ENCODE measurements at places on chromosomes 3 and 15.

DNA sequence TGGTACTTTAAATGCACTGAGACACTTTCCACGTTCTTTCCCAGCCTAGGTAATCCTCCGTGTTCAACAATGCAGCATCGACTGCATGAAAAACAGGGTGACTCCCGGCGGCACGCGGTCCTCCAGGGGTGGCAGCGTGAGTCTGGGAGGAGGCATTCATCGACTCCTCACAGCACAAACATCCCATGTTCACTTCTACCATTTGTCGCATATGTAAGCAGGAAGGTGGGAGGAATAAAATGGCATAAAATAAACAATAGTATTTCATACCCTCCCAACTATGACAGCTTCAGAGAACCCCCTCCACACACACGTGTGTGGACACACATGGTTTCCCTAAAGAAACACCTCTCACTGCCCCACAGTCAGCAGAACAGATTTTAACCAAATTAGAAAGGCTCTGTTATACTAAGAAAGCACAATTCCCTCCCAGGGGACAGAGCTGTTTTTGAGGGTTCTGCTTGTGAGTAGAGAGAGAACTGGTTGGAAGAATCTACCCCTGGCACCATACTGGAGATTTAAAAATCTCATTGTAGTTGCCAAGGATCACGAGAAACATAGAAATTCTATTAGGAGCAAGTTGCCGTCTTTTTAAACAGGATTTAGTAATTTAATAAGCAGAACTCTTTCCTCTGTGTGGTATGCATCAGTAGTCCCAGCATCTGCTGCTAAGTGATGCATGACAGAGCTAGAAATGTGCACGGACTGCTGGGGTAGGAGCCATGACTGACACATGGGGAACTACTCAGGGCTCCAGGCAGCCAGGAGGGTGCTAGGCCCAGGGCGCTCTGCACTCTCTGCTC is 6.0 kb downstream of the FAM43A start:
- no peak for DNase-seq

GRCh38 chr3:64651303-64651702 is 36.5 kb downstream of the ADAMTS9 start:
- DNase-seq = no peak

- DNase-seq = no peak
Observed at GRCh38 chr15:100438570-100438969, 90.2 kb downstream of the CERS3 start.

DNA sequence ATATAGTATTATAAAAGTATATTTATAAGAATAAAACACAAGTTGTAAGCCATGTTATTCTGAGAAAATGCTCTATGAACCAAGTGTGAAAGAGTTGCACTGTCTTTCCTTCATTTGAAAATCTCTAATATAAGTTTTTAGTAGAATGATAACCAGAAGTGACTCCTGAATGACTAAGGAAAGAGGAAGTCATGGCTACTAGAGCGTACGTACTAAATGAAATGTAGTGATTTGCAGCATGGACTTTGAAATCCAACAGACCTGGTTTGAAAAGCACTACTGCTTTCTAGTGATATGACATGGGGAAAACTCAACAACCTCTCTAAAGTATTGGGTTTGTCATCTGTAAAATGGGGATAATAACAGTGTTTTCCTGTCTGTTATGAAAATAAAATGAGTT is 10.3 kb upstream of the DNAJC13 start:
- DNase-seq = no peak

- no peak for DNase-seq
Observed at GRCh38 chr15:78312536-78312935, 13.1 kb upstream of the SKIC8 start.

DNA sequence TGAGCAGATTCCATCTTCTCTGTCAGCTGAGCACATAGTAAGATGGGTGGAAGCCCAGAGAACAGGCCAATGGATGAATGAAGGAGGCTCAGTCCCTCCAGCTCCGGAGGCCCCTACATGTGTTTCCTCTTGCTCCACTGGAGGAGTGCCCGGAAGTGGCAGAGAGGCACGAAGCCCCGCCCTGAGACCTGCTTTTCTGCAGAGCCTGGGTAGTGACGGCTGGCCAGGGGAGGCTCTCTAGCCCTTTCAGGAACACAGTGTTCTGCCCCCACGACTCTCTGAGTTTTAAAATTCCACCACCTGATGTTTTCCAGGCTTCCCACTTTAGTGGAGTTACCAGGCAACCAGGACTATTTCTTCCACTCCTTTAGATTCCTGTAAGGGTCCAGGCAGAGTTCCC is 149.4 kb upstream of the SLC6A11 start:
- no peak for DNase-seq

DNA sequence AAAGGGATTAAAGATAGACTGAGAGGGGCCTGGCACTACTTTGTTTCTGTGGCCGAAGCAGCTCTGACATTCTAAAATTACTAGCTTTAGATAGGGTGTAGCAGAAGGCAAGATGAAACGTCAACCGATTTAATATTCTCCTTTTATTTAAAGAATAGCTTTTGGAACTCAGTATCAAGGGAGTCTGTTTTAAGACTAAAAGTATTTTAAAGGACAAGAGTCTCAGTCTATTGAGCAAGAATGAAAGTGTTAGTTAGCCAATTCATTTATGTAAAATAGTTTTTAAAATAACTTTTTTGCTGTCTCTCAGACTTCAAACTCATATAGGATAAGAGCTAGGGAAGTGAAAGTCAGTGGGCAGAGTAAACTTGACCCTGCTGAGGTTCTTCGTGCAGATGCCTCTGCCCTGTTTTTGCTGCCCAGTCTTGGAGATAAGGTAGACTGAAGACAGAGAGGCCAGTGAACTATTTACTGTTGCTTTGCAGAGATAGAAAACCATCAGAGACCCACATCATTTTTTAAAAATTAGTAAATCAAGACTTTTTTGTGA is 1090.9 kb downstream of the ROBO2 start:
- no peak for DNase-seq

GRCh38 chr15:35427091-35427490 is 118.9 kb downstream of the DPH6 start:
- DNase-seq = no peak

- DNase-seq = no peak
Observed at GRCh38 chr15:25766417-25766816, 96.7 kb downstream of the ATP10A start.

DNA sequence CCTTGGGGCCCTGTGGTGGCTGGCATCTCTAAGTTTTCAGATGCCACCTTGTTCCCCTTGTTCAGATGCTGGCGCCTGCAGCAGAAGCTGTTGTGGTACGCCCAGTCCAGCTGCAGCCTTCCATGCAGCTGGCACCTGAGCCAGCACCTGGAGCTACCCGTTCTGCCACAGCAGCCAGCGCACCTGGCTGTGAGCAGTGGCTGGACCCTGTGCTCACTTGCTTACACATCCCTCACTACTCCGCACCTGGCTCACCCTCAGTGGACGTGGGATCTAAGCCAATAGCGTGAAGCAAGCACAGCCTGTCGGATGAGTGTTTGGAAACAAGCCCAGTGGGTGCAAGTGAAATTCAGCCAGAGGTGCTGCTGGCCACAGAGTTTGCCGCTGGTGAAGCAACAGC is 607.5 kb upstream of the BCHE start:
- DNase-seq = no peak

DNA sequence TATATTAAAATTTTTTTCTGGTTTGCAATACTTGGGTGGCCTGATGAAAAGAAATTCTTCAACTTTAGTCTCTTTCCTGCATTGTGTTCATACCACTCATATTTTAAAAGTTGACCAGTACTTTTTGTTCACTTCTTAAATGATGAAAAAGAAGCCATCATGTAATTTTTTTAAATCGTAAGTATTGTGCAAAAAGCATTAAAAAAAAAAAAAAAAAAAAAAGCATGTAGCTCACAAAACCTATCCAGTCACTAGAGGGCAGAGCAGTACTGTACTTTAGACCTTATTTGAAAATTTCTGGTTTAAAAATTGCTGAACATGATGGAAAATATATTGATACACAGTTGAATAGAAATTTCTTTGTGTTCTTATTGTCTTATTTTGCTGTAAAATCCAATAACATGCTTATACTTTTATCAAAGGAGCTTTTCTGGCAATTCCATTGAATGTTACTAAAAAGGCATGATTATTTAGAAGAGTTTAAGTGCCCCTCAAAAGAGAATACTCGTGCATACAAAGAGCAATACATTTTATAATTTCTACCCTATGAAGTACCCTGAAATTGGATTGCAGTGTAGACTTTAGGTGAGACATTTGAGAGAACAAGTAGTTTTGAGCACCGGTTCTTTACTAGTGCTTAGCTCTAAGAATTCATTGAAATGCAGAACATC is 137.7 kb downstream of the BBX start:
- DNase-seq = peak; percentile 33

- DNase-seq = no peak
Observed at GRCh38 chr3:9379327-9379726, 16.5 kb downstream of the THUMPD3 start.

- DNase-seq = no peak
Observed at GRCh38 chr3:13532631-13533030, 16.3 kb upstream of the FBLN2 start.

GRCh38 chr3:12622335-12622734 is 41.6 kb downstream of the RAF1 start:
- no peak for DNase-seq

DNA sequence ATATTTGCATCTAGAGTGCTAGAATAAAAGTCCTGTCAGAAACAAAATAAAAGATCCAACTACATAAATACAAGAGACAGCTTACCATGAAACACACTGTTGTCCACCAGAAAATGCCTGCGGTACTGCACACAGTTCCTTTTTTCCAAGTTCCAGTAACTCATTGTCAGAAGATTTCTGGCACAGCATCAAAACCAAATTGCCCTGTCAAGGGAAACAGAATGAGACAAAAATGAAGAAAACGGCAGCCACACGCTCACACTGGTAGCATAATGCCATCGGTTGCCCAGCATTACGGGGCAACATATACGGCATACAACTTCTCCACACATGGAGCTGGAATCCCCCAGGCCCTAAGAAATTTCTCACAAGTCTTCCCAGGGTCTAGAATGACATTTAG is 40.8 kb downstream of the PLCH1 start:
- DNase-seq = no peak

DNA sequence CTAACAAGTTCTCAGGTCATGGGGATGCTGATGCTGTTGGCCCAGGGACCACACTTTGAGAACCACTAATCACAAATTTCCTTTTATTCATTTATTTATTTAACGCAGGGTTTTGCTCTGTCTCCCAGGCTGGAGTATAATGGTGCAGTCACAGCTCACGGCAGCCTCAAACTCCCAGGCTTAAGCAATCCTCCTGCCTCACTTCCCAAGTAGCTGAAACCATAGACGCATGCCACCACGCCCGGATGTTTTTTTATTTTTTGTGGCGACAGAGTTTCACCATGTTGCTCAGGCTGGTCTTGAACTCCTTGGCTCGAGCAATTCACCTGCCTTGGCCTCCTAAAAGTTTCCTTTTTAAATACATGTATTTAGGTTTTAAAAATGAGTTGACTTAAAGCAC is 20.7 kb upstream of the ISLR2 start:
- DNase-seq = no peak

DNA sequence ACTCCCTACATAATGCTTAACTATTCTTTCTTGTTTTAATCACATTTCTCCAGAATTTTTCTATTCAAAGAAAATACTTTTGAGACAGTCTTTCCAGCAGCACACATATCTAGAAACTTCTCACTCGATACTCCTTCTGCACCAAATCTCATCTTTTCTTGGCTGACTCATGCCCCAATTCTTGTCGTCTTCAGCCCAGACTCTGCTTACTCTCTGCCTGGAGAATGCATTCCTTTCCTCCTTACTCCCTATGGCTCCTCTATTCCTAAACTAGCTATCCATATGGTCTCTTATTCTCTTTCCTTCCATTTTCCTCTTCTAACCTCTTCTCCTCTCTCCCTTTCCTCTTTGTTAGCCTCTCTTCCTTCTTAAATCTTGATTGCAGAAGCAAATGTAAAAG is 158.7 kb downstream of the GBE1 start:
- no peak for DNase-seq

- no peak for DNase-seq
Observed at GRCh38 chr3:535566-536416, 339.2 kb downstream of the CHL1 start.

- no peak for DNase-seq
Observed at GRCh38 chr3:67998281-67998680, 343.9 kb upstream of the SUCLG2 start.

DNA sequence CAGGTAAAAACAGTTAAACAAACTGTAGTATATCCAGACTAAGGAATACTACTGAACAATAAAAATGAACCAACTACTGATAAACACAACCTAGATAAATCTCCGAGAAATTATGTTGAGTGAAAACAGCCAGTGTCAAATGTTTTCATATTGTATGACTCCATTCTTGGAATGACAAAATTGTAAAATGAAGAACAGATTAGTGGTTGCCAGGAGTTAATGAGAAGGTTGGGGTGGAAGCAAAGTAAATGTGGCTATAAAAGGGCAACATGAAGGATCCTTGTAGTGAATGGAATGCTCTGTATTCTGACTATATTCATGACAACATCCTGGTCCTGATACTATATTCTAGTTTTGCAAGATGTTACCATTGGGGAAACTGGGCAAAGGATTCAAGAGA is 27.5 kb upstream of the ACKR4 start:
- no peak for DNase-seq

GRCh38 chr15:78749831-78750230 is 61.4 kb downstream of the ADAMTS7 start:
- DNase-seq = no peak

DNA sequence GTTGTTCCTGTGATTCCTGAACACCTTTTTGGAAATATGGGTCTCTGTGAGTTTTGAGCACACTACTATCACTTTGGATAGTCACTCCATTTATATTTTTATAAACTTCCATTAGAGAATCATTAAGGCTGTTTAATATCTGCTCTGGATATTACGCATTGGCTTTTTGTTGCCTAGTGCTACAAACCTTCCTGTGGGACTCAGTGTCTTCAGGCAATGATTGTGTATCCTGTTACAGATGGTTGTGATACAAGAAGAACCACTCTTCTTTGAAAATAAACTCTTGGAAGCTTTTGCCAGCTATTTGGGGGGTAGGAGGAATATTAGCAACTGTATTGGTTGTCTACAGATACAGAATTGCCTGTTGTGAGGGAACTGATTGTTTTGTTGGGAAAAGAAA is 15.6 kb downstream of the GCSAM start:
- DNase-seq = no peak

GRCh38 chr15:63582718-63583426 is 14.3 kb upstream of the FBXL22 start:
- no peak for DNase-seq

DNA sequence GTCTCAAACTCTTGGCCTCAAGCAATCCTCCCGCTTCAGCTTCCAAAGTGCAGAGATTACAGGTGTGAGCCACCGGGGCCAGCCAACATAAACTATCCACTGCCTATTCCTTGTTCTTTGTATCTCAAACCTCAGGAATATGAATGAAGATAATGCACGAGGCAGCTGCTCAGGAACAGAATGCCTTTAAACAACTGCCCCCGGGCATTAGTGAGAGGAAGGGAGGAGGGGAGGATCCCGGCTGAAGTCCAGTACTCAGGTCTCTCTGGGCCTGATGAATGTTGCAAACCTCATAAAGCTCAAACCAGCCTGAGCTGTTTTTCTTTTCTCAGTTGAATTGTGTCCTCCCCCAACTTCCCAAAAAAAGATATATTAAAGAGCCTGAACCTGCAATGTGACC is 26.9 kb upstream of the MTMR14 start:
- DNase-seq = no peak

GRCh38 chr3:143847787-143848631 is at the start of gene SLC9A9:
SLC9A9 (minus strand) TSS chr3:143848468; CDS start chr3:143848322, 146 bp downstream.
- DNase-seq = peak; percentile 66

Data from thymus (tissue), 14 donors.